Stimulated activated effector memory CD8-positive, alpha-beta T cell treated with anti-CD3 and anti-CD28 coated beads, Interleukin-12 subunit alpha, Interleukin-12 subunit beta, amount 100 ng/mL, for 72 hours (primary cell): ENCODE measurements at places on chromosomes 4 and X.

GRCh38 chr4:110059556-110060191 is 138.7 kb downstream of the ELOVL6 start:
- DNase-seq, result no peak

DNA sequence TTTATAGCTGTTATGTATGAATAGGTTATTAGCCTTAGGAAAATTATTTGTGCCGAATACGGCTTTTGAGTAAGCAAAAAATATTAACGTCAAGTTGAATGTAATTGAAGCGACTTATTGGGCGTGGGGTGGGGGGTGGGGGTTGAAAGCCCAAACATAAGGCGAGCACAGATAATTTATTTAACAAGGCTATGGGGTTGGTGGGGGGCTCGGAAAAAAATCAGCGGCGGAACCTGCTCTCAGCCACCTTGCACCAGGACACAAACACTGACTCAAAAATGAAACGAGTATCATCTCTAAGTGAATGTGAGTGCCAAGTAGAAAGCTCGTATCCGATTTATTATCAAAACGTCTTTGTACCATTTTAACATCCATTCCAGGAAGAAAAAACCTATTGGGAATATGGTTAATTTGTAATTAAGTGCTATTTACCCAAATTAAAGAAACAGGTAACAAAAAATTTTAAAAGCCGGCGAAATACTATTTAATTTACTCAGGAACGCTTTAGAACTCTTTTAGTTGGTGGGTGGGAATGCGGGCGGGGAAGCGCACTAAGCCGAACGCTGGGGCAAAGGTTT is 902 bp upstream of the LARP1B start:
- DNase-seq, result no peak

- no peak for DNase-seq
Observed at GRCh38 chr4:148901075-148901705, 459.0 kb upstream of the NR3C2 start.

DNA sequence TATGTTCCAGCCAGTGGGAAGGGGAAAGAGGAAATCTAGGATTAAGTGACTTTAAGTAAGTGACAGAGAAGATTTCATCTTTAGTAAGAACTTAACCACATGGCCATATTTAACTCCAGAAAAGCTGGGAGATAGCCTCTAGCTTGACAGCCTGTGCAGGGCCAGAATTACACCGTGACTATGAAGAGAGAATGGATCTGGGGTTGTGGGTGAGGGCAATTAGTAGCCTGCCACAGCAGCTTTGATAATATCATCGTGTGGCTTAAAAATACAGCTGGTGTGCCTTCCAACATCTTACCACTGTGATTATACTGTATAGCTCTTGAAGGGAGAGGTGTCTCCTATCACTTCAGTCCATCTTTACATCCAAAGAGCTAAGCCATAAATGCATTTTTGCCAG is 57.6 kb upstream of the TBC1D9 start:
- DNase-seq, result no peak

DNA sequence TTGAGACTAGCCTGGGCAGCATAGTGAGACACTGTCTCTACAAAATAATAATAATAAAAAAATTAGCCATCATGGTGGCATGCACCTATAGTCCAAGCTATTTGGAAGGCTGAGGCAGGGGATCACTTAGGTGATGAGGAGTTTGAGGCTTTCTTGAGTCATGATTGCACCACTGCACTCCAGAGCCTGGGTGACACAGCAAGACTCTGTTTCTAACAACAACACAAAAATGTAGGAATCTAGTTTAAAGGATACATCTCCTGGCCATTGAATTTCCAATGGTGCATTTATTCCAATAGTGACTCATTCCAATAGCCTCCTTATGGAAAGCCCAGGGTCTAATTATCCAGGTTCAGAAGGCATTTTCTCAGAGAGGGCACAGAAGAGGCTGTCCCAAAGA is 21.9 kb upstream of the HERC6 start:
- no peak for DNase-seq

GRCh38 chr4:84669201-84669600 is 86.3 kb downstream of the CDS1 start:
- no peak for DNase-seq

DNA sequence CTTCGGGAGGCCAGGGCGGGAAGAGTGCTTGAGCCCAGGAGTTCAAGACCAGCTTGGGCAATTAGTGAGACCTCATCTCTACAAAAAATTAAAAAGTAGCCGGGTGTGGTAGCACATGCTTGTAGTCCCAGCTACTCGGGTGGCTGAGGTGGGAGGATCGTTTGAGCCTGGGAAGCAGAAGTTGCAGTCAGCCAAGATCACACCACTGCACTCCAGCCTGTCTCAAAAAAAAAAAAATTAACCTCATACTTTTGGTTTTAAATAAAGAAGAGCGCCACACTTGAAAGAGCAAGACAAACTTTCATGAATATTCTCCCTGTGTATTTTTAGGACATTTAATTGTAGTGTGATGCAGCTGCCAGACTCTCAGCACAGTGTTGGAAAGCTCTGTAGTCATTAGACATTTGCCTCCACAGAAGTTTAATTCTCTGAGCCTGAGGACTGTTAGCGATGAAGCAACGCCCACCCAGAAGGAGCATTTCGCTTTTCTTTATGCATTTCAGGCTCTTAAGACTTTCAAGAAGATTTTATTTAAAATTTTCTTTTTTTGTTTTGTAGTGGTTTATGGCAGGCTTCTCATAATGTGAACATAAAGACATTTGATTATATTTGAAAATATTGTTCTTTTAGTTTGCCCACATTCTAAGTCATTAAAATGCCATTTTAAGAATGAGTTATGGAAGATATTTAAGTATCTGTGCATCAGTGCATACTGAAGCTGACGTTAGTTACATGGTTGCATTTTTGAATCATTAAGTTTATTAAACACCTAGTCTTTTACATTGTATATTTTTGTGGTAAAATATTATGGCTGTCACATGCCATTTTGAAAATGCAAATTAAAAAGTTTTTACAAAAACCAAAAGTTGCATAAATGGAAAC is 45.8 kb downstream of the DCLK2 start:
- DNase-seq, result no peak

- no peak for DNase-seq
Observed at GRCh38 chr4:110629780-110630687, 7.2 kb upstream of the PITX2 start.

- DNase-seq, result no peak
Observed at GRCh38 chrX:153646620-153647373, at the start of gene DUSP9. Gene DUSP9, plus strand, starts transcription at chrX:153647203. Its CDS starts 751 bp downstream, at chrX:153647954.

DNA sequence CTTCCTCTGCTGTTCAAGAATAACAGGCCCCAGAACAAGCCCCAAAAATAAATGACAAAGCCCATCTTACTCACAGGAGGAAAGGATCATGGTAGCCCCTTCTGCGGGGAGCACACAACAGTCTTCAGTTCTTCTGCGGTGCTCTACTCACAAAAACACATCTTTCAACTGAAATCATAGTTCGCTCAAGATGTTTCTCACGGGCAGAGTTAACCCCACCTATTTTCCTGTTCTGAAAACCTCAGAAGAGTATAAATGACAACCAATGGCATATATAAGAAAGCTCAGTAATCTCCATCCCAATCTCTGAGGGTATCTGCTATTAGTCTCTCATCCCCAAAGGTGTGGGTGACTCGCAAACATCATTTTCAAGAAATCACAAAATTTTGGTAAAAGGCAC is at the start of gene TXK:
Gene TXK, minus strand, starts transcription at position 170 of the 400 bp plus-strand sequence. Its CDS starts 80 bp downstream, at position 90.
- DNase-seq, result no peak

GRCh38 chr4:71229477-71230270 is 109.1 kb upstream of the SLC4A4 start:
- DNase-seq, result no peak

- DNase-seq, result no peak
Observed at GRCh38 chr4:107734120-107734519, 14.1 kb upstream of the PAPSS1 start.

DNA sequence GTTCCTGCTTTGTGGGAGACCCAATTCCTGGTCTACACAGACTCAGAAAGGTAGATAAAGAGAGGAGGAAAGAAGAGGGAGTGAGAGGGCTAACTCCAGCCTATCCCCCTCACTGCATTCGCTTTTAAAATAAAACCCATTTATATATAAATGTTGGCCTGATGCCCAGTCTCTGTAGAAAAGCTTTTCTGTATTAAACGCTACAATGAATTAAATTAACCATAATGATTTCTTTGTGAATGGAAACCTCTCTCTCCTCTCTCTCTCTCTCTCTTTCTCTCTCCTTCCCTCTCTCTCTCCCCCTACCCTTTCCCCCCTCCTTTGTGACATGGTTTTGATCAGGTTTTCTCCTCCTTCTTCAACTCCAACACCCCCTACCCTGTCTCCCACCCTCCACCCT is 34.8 kb downstream of the PJA1 start:
- DNase-seq, result no peak

DNA sequence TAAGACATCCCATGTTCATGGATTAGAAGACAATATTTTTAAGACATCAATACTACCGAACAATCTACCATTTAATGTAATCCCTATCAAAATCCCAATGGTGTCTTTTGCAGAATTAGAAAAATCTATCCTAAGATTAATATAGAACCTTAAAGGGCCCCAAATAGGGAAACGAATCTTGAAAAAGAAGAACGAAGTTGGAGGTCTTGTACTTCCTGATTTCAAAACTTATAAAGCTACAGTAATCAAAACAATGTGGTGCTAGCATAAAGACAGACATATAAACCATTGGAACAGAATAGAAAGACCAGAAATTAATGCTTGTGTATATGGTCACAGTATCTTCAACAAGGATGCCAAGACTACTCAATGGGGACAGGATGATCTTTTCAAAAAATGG is 42.0 kb downstream of the CENPE start:
- no peak for DNase-seq

DNA sequence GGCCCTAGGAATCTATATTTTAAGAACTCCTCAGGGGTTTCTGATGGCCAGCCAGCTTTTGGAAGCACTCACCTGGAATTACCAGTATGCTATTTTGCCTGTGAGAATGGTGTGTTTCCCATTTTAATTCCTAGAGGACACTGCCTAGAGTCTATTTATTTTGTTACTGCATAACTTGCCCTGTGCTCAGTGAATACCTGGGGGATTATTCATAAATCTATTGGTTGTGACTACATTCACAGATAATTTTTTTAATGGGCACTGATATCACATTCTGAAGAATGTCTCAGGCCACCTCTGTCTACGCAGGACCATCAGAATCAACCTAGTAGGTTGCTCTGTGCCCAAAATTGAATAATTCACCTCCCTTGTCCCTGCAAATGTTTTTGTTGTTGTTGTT is 6.7 kb downstream of the ARL13A start:
- no peak for DNase-seq

DNA sequence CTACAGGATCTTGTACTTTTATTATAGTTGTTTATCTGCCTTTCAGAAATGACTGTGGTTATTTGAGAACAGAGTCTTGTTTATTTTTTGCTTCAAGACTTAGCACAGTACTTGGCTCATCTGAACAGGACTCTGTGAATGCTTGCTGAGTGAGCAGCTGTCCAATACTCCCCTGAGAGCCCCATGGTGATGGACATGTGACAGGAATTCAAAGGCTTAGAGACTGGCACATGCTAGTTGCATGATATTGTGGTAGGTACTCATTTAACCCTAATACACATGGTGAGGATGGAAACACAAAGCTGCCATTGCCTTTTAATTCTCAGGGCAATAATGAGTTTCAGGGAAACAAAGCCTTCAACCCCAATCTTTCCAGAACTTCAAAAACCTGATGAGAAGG is 97.3 kb downstream of the GEMIN8 start:
- no peak for DNase-seq

- no peak for DNase-seq
Observed at GRCh38 chr4:2313366-2313765, 51.5 kb upstream of the MXD4 start.

DNA sequence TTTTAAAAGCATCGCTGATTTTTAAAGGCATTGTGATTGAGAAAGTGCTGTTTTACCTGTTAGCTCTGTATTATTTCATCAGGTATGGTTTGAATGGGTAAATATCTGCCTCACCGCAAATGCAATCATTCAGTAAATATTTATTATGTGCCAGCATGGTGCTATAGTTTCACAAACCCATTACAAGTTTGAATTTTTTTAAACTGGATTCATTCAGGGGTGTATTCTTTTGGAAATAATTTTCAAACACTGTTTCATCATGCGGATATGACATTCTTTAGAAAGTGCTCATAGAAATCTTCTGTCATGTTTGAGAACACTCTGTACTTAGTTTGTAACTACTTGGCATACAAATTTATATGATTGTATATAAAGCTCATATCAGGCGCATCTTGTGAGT is 37.2 kb downstream of the LIMCH1 start:
- DNase-seq, result no peak

GRCh38 chrX:39574178-39574577 is 523.6 kb downstream of the BCOR start:
- DNase-seq, result no peak

DNA sequence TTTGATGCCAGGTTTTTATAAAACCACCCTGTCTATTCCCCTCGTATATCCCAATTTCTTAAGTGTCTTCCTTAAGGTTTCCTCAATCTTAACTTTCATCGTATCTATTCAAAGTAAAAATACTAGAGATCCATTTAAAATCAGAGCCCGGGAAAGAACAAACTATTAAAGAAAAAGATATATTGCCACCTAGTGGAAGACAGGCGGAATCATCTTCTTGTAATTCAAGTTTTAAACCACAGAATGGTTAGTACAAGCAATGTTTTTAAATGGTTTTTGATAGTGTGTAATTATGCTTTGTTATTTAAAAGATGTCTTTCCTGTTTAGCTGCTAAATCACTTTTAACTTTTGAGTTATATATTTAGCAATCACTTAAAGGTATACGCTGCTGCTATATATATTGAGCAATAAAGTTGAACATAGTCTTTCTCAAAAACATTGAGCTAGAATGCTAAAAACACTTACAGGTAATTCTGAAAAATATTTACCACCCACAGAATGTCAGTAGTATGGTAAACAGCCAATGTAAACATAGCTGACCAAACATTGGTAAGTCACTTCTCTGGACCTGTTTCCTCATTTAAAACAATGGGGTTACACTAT is 18.2 kb downstream of the PRDM8 start:
- no peak for DNase-seq

DNA sequence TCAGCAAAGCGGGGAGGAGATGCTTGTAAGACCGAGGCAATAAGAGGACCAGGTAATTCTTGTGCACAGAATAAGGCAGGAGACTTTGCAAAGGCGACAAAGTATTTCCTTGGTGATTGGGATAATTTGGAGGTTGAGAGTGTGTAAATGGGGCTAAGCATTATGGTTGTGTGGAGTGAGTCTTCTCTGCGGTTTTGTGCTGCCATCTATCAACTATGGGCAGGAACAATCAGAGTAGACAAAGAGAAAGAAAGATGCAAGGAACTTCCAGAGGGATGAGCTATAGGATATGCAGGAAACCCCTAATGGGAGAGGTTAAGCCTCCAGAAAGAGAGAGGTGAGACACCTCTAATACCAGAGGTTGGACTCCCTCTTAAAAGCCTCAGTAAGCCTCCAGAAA is 339.8 kb downstream of the PAPSS1 start:
- no peak for DNase-seq
